ENCODE measurements at places on chromosomes 7 and 10.

DNA sequence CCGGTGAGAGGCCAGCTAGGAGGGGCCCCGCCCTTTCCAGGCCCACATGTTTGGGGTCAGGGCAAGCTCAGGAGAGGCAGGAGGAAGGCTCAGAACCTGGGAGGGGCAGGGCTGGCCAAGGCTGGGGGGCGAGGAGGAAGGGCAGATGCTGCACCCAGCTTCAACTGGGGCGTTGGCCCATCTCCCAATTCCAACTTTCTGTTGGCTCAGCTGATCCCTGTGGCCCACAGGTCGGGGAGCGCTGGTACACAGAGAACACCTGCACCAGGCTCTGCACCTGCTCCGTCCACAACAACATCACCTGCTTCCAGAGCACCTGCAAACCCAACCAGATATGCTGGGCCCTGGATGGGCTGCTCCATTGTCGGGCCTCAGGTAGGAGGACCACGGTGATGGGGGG is 40.1 kb downstream of the ZAN start:
- no peak for DNase-seq

DNA sequence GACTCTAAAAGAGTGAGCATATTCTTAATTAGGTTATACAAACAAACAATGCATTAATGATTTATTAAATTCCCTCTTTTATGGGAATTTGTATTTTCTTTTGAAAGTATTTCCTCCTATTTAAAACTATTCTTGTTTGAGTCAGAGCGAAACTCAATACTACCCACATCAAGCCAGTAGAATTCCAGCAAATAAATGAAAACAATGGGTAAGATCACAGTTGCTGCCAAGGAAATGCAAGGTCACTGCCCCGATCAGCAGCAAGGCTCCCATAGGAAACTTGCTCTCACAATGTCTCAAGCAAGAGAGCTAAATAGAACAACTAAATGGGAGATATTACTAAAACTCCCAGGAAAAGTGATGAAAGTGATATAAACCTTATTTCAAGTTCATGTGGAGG is 206.3 kb downstream of the THSD7A start:
- DNase-seq: no peak

DNA sequence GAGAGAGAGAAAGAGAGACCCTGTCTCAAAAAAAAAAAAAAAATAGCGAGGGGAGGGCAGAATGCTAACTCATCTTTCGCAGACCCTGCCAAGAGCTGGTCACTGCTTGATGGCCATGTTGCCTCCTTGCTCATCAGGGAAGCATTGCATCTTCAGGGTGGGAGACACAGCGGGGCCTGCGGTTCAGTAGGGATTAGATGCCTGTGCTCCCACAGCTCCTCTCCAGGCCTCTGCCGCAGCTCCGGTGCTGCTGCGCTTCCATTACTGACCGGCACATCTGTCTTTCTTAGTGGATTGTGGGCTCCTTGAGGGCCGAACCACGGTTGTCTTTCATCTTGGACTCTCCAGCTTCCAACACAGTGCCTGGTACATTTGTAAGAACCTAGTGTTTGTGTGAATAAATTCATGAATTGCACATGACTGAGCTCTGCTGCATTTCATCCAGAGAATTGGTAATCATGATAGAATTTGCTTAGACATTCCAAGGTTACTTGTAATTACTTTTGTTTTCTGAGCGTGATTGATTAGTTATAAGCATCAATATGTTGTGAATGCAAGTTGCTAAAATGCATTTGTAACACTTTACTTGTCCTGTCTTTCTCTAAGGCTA is 16.8 kb downstream of the HK1 start:
- DNase-seq: no peak

DNA sequence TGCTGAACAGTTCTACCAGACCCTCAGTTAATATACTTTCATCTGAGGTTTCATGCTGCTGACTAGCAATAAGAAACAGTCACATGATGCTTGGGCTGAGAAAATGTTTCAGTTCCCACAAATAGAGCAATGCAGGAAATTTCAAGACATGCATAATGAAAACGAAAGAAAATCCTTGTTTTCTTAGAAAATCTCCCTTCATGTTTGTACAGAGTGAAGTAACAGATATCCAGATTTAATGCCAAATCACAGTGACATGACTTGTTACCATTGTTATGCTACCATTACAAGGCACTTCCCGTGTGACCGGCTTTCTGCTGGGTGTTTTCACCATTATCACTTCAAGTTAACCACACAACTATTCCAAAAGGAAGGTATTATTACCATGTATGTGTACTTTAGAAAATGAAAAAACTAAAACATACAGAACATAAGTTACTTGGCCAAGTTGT is 121.7 kb downstream of the DOCK4 start:
- no peak for DNase-seq

- no peak for DNase-seq
Observed at GRCh38 chr10:29591651-29591968, 43.2 kb downstream of the SVIL start.

- DNase-seq: no peak
Observed at GRCh38 chr7:94001396-94001795, 2.8 kb downstream of the BET1 start.

GRCh38 chr10:47388879-47389278 is 4.8 kb upstream of the ZNF488 start:
- DNase-seq: no peak

DNA sequence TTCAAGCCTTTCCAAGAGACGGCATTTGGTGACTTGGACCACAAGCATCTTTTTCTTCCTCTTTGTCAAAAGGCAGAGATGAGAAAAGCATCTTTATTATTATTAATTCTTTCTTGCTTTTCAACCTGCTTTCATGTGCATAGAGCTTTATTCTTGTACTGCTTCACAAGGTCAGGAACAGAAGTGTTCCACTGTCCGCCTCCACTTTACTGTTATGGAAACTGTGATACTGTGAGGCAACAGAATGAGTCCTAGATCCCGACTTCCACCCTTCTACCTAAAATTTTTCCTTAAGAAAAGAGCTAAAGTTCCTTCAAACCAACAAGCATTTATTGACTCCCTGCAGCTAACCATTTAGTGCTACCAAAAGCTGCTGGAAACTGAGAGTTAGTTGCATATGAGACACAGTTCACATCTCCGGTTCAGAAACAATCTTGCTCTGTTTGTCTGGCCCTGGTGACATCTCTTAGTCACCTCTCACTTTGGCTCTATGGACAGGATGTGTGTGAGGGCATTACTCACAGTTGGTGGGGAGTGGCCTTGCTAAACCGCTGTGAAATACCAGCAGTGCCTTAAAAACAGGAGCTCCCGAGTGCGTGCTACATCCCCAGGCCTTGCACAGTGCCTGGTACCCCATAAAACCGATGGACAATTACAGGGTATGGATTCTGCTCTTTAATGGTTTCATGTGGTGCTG is 77.1 kb upstream of the TRIL start:
- DNase-seq: no peak

DNA sequence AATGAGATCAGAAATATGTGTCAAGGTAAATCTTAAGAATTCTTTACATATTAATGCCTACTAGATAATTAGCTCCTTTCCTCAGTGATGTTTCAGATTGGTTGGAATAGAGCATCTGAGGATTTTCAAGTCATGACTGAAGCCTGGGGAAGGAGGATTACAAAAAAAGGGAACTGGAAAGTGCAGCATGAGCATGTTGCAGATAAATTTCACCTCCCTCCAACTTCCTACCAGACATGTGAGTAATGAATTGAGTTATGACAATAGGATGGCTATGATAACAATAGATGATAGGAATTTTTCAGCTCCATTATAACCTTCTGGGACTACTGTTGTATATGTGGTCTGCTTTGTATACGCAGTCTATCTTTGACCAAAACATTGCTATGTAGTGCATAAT is 104.2 kb upstream of the RAB18 start:
- DNase-seq: no peak

GRCh38 chr10:121927318-121927840 is 452 bp downstream of the ATE1 start:
- no peak for DNase-seq

- no peak for DNase-seq
Observed at GRCh38 chr10:49311555-49312236, 12.7 kb downstream of the C10orf71 start.

GRCh38 chr7:14389181-14389591 is 399.7 kb upstream of the ETV1 start:
- no peak for DNase-seq

DNA sequence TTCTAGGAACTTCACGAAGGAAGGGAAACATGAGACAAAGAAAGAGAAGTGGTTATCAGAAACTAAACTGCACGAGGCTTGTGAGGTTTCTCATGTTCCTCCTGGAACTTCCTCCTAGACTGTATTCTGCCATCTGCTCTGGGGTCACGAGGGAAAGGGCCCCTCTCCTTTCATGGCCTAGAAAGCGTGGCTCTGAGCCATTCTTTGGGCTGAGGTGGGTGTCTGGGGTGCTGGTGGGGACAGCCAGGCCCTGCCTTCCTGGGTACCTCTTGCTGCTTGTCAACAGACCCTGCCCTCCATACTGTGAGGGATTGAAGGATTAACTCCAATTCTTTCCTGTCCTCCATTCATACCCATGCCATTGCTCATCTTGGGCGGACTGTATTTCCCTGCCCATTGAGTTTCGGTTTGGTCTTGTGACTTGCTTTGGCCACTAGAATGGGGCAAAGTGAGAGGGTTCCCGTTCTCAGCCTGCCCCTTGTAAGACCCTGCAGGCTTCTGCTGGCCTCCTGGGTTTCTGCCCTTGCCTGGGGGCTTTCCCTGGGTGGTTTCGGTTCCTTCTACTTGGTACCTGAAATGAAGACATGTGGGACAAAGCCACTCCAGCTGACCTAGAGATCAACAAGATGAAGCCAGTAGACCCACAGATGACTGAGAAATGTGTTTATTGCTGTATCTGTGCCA is 14.9 kb upstream of the GIMAP8 start:
- no peak for DNase-seq

- DNase-seq: no peak
Observed at GRCh38 chr10:118730756-118731456, 23.9 kb downstream of the CACUL1 start.

- no peak for DNase-seq
Observed at GRCh38 chr10:31949266-31949665, 20.6 kb upstream of the ARHGAP12 start.

DNA sequence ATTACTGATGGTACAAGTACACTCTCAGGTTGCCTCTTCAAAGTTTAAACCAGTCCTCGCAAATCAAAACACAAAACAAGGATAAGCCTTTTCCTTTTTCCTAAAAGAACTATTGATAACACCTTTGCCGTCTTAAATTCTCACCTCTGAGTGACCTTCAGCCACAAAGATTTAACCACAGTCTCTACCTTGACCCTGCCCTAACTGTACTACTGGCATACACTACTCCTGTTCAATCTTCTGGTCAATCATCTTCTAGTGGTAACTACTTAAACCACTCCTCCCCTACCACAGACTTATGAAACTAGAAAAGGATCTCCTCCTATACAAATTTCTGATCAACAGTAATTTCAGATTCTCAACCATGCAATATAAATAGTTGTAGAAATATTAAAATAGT is 15.1 kb downstream of the UPF2 start:
- DNase-seq: no peak

DNA sequence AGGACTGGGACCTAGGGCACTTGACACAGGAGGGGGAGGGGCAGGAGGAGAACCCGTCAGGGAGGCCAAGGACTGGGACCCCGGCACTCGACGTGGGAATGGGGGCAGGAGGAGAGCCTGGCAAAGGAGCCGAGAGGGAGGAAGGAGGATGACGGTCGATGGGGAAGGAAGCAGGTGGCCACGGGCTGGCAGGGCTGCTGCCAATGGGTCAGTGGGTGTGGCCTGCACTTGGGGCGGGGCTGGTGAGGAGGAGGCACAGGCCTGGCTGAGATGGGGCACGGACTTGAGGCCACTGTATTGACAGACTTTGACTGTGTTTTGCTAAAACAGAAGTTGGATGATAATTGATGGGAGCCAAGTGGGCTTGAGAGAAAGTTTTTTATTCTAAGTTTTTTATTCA is 68.9 kb downstream of the RBM33 start:
- DNase-seq: no peak

- peak; percentile 36 for DNase-seq
Observed at GRCh38 chr7:117127585-117128168, 174.4 kb downstream of the ST7 start.

DNA sequence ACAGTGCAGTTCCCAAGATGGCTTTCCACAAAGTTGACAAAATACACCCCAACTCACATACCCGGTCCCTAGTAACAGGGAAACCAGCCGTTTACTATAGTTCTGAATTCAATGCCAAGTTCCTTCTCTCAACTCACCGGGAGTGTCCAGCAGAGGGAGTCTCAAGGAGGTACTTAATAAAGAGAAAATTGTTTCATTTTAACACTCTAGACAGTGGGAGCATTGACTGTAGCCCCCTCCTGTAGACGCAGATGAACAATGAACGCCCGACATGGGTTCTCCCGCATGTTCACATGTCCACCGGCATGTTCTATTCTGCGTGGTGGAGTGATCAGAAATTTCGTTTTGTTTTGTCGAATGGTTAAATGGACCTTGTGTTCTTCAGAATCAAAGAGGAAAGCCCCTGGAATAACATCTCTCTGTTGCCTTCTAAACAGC is 1.9 kb downstream of the HIPK2 start:
- peak; percentile 46 for DNase-seq

GRCh38 chr7:158143196-158144120 is 444.2 kb downstream of the PTPRN2 start:
- DNase-seq: no peak

DNA sequence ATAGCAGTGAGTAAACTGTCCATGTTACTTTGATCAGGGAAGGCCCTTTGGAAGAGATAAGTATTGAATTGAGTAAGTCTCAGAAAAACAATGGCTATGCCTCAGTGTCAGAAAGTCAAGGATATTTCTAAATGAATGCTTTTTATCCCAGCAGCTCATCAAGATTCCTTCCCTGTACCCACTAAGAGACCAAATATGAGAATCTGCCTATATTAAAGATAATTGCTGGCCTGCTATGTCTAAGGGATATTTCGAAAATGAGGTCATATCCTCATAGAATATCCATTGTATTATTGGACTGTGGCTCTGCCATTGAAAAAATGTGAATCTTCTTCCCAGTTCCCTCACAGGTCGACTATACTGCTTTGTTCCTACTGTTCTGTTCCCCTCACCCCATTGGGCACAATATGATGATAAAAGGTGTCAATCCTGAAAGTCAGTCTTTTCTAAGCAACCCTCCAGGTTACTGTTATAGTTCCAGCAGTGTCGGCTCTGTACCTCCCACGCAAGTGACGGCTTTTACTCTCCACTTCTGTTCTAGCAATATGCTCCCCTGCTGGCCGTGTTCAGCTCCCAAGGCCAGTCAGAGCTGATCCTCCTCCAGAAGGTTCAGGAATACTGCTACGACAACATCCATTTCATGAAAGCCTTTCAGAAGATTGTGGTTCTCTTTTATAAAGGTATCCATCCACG is 51.7 kb downstream of the BZW2 start:
- DNase-seq: no peak

- no peak for DNase-seq
Observed at GRCh38 chr10:59980356-59980755, 74.0 kb upstream of the CCDC6 start.

GRCh38 chr10:115879372-115880089 is 393.5 kb downstream of the GFRA1 start:
- no peak for DNase-seq

GRCh38 chr10:650886-651615 is 38.4 kb downstream of the DIP2C start:
- no peak for DNase-seq
